ENCODE measurements at places on chromosomes 11 and 22. TPM values are rescaled to one million over a fixed set of nuclear protein-coding genes. Genes with fewer than 3 reads are reported as not detected.

CDC45 gene
- total RNA-seq: not detected

FZD4 gene
- 47.4 TPM for total RNA-seq

GRCh38 chr22:17272511-17272991 lies 53.3 kb upstream of the ADA2 start:
- DNase-seq: no peak

DNA sequence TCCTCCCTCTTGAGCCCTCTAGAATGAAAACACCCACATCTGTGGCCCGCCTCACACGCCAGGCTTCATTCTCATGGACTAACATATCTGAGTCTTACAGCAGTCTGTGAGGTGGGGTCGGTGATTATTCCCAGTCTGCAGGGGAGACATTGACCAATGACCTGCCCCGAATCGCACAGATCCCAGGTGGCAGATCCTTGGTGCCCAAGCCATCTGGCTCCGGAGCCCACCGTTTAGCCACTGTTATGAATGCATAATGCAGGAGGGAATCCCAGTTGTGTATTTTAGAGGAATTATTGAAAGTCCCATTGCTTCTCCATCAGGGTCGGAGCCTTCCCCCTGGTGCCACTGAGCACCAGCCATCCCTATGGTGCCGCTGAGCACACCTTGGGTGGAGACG lies 47.4 kb downstream of the ISX start:
- DNase-seq: no peak

OR4A15 gene
- not detected for total RNA-seq

SERGEF gene
- total RNA-seq: 55.3 TPM

DNA sequence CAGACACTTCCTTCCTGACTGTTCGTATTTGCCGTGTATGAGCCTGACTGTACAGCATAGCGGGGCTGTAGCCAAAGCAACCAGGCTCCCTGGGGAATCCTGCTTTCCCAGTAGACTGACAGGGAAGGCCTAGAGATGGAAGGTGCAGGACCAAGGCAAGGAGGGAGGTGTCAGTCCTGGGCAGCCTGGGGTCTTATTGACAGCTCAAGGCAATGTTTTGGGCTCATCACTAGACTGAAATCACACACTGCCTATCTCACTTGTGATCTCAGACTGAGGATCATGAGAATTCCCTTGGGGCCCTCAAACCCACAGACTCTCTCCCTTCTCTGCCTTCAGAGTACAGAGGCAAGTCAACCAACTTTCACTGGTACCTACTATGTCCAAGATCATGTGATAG lies 346.8 kb upstream of the NARS2 start:
- DNase-seq: no peak

DNA sequence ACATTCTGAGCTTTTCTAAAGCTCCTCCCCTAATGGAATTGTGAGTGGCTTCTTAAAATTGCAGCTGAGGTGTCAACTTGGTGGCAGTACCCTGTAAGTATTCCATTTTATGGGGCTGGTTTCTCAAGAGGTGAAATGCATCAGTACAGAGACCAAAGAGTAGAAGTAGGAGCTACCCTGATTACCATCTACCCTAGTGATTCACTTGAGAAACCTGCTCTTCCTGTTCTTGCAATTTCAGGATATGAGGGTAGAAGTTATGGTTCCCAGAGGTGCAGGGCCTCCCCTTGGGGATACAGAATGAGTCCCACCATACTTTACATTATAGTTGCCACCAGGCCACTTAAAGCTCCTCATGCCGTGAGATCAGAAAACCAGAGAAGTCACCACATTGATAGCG lies 944.6 kb downstream of the OPCML start:
- DNase-seq: no peak

DNA sequence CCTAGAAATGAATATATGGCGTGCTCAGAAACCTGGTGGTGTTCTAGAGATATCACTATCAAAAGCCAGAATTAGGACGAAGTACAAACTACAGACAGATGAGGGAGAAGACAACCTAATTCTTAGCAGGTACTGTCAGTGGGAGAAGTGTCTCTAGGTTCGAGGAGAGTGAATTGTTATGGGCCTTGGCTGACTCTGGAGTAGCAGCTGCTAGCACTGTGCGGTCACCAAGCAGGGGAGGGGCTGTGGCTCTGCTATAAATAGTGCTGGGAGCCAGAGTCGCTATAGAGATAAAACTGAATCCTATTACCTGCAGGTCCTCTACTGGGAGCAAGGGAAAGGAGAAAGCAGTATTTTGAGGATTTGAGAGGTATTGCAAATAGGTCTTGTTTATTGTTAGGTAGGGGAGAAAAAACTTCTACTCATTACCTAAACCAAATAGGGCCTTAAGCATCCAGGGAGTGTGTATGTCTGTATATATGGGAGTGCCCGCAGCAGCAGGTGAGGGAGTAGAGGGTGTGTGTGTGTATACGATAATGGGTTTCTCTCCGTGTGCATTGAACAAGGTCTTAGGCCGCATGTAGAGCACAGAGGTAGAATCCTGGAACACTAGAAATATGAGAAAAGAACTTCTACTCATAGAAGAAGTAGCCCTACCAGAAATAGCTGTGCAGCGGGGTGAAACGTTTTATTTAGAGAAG lies 2.2 kb downstream of the MADD start:
- no peak for DNase-seq

ADAMTS8 gene
- 7.3 TPM for total RNA-seq

EXPH5 gene
- 0.26 TPM for total RNA-seq

MRPL16 gene
- 14.3 TPM for total RNA-seq
